ENCODE measurements at places on chromosomes 11 and 22.

DNA sequence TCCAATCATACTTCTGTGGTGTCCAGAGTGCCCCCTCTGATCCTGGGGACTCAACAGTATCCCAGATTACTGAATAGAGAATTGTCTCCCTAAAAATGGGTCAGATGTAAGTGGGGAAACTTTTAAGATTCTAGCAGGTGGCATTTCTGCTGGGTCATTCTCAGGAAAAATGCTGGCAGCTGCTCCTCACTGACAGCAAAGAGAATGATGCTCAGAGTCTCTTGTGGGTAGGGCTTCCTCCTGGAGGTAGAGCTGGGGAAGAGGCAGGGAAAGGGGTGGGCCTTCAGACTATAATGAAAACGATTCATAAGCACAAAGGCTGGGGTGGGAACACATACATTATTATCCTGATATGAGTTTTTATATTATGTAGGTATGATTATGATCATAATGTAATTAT lies 647.2 kb downstream of the NELL1 start:
- no peak for DNase-seq

DNA sequence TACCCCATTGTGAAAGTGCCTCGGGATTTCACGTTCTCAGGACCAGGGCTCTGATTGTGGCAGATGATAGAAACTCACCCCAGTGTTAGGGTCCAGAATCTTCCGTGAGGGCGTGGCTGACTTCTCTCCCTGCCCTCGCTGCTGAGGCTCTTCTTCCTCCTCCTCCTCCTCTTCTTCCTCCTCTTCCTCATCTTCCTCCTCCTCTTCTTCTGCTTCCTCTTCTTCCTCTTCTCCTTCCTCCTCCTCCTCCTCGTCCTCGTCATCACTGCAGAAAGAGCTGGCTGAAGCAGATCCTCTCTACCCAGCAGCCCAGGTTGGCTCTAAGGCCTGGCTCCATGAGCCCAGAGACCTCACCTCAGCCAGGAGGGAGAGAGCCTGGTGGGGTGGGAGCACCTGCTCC lies 13.5 kb upstream of the CHADL start:
- DNase-seq: no peak

- DNase-seq: no peak
Measured at GRCh38 chr22:42679691-42680090, 30.5 kb upstream of the CYB5R3 start.

GRCh38 chr22:17250380-17251082 lies 31.3 kb upstream of the ADA2 start:
- DNase-seq: no peak

DNA sequence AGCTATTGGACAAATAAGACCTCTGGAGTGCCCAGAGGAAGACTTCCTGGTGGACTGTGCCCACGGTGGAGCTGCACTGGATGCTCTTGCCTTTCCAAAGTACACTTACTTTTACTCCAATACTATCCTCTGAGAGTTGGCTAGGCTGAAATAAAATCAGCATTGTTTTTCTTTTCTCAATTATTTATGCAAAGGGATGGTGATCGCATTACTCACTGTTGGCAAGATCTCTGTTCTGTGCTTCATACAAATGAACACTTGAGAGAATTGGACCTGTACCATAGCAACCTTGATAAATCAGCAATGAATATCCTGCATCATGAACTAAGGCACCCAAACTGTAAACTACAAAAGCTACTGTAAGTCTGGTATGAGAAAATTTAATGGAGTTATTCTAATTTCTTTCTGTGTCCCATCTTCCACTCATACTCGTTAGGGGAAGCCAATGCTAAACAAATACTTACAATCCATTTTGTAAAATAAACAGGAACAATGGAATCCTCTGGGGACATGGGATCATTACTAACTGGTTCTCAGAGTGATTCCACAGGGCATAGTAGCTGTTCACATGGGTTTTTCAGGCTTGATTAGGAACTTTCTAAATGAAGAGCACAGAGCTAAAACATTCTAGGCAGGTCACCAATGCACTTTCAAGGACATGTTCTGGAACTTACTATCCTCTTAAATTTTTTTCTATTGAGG lies 26.3 kb downstream of the NLRP14 start:
- DNase-seq: no peak

DNA sequence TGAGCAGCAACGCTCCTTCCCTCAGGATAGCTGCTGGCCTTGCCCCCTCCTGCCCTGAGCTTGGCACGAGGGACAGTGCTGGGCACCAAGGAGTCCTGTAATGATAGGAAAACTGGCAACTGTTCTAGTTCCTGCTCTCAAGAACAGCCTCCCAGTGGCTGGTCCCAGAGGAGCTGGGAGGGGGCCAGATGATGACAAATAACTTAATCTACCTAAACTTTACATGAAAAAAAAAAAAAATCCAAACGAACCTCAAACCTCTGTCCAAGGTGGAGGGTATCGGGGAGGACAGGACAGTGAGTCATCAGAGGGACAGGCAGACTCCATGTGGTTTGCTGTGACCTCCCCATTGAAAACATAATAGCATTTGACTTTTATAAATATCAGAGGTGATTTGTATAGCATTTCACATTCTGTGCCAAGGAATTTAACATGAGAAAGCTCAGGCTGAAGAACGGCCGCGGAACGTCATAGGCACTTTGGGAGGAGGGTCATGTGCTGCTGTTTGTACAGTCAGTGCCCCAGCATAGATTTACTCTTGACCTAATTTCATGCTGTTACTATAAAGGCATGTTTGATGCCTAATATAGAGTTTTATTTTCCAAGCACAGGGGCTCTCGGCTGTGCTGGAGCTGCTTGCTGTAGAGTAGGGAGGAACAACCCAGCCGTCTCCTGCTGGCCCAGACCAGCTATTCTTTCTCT lies 98.2 kb upstream of the NNMT start:
- DNase-seq: no peak

GRCh38 chr11:64553554-64554201 lies 37.3 kb upstream of the SLC22A12 start:
- peak; percentile 62 for DNase-seq

DNA sequence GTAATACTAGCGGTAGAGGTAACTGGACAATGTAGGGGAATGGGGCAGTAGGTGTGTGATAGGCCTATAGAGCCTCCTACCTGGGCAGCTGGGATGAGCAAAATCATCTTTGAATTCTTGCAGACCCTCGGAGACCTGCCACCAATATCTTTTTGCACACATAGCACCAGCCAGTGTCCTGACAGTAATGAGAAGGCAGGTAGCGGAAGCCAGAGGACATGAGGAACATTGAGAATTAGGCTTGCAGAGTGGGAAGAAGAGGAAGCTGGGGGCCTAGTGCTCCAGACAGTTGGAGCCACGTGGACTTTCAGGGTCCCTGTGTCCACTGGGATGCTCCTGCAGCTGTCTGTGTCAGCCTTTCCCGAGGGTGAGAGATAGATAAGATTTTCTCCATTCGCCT lies 17.2 kb upstream of the SYT13 start:
- DNase-seq: no peak

- no peak for DNase-seq
Measured at GRCh38 chr11:133827556-133827955, 17.8 kb downstream of the SPATA19 start.

DNA sequence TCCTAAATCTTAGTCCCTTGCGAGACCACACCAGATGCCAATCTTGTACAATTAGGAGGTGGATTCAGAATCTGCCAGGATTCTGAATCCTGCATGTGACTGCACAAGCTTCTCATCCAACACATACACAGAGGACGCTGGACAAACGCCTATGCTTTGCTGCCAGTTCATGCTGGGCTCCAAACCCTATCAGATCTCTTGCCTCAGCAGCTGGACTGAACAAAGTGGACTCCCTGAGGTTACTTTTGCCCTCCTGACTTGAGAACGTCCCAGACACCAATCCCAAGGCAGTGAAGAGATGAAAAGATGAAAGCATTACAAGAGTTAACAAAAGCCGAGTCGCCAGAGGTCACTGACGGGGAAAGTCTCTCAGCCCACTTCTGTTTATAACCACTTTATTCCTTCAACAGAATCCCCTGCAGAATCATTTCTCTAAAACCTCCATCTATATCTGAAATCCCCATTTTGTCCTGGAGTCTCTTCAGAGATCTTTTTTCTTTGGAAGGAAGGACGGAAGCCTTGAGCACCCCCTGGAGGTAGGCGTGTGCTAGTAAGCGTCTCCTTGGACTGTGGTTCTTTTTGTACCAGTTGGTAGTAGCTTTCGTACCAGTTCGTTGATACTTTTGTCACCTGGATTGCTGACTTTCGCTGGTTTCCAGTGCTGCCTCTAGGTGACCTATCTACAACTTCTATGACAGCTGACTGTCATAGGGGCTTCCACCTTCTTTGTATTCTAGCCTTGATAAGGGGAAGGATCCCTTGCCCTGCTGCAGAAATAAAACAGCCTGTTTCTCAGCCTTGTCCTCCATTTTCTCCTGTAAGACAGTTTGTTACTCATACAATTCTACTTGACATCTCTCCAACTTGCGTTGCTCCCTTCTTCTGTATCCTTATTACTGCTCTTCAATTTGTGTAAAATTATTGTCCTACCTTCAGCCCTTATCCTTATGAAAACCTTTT lies 26.1 kb upstream of the EED start:
- DNase-seq: peak; percentile 71

All from germinal center (tissue), 1 donor.